ENCODE measurements at places on chromosomes 7 and 10.

GRCh38 chr7:156493942-156494341 is 146.6 kb upstream of the RNF32 start:
- DNase-seq = no peak

- no peak for DNase-seq
Measured at GRCh38 chr10:1150638-1150955, 94.4 kb downstream of the WDR37 start.

DNA sequence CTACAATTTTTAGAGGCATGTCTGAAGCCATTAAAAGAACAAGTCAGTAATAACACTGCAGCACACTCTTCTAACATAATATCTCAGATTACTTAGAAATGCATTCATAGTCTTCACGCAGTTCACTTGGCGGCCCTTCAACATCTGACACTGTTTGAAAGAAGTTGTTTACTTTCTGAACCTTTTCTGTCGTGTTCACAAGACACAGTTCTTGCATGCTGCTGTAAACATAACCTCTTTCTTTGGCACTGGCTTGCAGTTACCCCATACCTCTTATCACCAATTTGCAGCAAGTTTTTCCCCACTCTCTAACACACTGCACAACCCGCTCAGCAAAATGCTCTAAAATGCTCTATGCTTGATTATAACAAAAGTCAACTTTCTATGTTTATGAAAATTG is 12.0 kb downstream of the PIP4K2A start:
- no peak for DNase-seq

DNA sequence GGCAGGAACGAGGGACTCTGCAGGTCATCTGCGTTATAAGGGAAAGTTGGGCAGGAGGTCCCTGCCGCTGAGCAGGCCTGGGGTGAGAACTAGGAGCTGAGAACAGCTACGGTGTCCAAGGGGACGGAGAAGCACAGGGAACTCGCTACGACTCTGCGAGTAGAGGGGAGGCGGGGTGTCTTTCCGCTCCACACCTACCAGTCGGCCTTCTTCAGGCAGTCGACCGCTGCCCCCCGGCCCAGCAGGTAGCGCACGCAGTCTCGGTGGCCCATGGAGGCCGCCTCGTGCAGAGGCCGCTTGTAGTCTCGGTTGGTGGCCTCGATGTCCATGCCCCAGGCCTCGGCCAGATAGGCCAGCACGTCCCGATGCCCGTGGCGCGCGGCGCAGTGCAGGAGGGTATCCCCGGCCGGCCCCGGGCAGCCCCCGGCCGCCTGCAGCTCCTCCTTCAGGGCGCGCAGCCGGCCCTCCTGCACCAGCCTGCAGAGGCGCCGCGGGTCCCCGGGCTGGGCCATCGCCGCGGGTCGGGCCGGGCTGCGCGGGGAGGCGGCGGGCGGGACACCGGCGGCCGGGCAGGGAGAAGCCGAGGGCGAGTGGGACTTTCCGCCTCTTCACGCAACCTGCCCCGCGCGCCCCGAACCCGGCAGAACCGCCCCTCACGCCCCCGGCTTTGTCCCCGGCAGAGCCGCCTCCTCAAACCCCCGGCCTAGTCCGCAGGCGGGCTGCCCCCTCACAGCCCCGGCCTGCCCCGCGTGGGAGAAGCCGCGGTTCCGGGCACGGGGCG is 660 bp downstream of the ANKRD16 start:
- DNase-seq = peak; percentile 61

DNA sequence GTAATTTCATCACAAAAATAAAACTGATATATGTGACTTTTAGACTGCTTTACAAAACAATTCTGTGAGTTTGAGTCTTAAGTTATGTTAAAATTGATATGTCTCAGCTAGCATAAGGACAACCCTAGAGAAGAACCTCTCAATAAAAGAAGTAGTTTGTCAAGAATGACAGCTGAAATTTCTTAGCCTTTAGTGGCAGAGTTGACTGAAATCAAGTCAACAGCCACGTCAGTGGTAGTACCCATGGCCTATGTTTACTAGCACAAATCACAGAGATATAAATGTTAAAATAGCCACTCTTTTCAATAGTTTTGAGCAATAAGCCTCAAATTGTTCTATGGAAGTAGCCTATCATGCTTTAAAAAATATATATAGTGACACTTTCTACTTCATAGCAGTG is 138.9 kb upstream of the FERD3L start:
- DNase-seq = no peak
